Hematopoietic multipotent progenitor cell treated with erythropoietin and hydrocortisone succinate and interleukin-3 and kit ligand, for 15 days (in vitro differentiated cells): ENCODE measurements at places on chromosomes 7 and 10.

DNA sequence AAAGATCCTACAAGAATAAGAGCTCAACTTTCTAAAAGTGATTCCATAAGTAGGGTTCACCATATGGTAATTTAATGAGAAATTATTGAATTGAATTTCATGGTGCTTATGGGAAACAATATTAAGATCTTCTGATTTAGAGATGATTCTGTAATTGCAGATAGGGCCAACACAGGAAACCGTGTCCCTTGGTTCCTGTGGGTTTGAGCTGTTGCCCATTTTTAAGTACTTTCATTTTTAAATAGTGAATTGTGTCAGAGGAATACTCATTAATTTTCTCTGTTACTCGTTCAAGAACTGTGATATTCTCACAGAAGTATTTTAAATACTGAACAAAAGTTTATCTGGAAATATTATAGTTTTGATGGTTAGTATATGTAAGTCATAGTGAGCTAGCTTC lies 129.2 kb downstream of the SRI start:
- no peak for DNase-seq

- no peak for DNase-seq
Observed at GRCh38 chr7:41478187-41478586, 224.7 kb downstream of the INHBA start.

GRCh38 chr10:88045096-88045495 lies 181.7 kb downstream of the PTEN start:
- no peak for DNase-seq

- no peak for DNase-seq
Observed at GRCh38 chr7:45055594-45056219, 33.1 kb downstream of the NACAD start.

- DNase-seq: no peak
Observed at GRCh38 chr7:70505468-70505867, 626.5 kb upstream of the GALNT17 start.

DNA sequence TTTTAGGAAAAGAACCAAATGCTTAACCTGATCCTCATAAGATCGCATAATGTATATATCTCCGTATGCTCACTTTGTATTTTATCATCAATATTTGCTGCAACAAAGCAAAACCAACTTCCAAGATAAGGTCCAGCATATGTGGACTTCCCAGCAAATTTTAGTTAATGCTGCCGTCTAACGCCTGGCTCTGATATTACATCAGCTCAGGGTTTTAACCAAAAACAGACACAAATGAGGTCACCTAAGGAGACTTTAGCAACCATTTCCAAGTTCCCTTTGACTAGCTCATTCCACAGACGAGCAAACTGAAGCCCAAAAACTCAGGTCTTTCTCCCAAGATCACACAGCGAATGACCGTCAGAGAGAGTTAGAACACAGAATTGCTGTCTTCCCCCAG lies 59.4 kb upstream of the UCN3 start:
- DNase-seq: no peak
